ENCODE measurements at places on chromosomes 3 and 15.

GRCh38 chr3:30006111-30006510, 600.3 kb upstream of the TGFBR2 start:
- DNase-seq, result no peak

DNA sequence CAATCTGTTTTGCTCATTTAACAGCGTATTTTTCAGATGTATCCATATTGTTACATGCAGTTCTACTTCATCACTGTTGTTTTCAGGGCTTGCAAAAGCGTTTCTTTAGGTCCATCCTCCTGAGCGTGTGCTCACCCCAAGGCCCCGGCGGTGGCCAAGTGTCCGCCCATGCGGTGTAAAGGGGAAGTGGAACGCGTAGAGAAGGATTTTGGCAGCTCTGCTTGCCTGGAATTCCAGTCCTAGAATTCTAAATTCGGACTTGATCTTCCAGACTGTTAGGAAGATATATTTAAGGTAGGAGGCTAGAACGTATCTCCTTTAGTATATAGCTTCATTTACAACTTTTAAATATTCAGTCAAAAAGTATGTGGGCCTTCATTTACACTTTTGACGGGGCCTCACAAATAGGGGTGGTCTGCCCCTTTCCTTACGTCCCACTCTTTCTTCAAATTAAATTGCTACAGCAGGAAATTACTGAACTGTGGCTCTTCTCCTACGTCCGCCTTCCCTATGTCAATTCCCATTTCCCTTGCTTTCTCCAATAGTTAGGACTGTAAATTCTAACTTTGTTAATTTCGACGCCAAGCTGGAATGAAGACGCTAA, 609 bp upstream of the TBC1D23 start:
- no peak for DNase-seq

GRCh38 chr3:10432931-10433330, 72.5 kb downstream of the ATP2B2 start:
- no peak for DNase-seq

DNA sequence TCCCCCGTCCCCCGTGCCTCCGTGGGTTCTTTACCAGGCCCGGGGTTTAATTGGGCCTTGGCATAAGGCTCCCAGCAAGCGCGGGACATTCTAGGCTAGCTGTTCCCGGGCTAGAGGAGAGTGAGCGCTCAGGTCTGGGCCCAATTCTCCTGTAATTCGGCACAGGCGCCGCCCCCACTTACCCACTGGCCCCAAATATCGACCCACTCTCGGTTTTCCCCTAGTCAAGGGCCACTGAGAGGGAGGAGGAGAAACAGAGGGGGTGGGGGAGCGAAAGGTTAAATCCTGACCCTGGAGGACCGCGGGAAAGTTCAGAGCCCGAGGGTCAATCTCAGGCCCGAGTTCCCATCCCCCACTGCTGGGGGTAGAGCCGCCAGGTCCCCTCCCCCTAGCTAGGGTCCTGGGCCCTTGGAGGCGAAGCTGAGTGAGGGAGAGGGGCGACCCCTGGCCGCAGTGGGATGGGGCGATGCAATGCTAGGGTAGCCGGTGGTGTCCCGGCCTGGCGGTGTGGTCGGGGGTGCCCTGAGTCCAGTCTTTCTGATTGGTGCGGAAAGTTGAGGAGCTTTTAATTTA, 8.5 kb upstream of the ONECUT1 start:
- no peak for DNase-seq

- no peak for DNase-seq
Observed at GRCh38 chr3:64554096-64554920, 133.5 kb downstream of the ADAMTS9 start.

DNA sequence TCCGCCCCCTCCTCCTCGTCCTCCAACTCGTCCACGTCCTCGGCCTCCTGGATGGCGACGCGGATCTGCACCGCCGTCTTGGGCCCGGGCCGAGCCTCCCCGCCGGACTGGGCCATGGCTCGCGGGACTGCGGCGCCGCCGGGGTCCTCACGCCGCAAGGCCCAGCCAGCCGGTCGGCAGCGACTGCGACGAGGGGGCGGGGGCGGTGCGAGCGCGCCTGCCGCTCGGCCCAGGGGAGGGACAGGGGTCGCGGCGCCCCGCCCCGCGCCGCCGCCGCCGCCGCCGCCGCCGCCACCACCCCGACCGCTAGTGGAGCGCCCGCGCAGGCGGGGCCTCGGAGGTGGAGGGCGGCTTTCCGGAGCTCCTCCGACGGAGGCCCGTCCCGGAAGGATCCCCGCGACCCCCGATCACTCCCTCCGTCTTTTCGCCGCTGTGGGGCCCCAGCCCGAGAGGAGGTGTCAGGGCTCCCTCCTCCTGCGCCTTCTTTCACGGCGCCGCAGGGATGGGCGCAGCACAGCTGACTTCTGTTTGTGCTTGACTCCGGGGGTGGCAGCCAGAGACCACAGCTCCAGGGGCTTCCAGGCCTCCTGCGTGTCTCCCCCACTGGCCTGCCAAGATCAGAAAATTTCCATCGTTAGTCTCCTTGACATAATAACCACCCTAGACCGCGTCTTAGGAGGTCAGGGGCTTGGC, at the start of gene LARP6:
Gene LARP6 (minus strand): TSS at position 185 of the 693 bp plus-strand sequence. CDS start 69 bp downstream, at position 116.
- DNase-seq, result peak; percentile 17

GRCh38 chr3:1962396-1963088, 136.1 kb upstream of the CNTN4 start:
- DNase-seq, result no peak

- no peak for DNase-seq
Observed at GRCh38 chr15:78790027-78790426, 21.2 kb downstream of the ADAMTS7 start.

DNA sequence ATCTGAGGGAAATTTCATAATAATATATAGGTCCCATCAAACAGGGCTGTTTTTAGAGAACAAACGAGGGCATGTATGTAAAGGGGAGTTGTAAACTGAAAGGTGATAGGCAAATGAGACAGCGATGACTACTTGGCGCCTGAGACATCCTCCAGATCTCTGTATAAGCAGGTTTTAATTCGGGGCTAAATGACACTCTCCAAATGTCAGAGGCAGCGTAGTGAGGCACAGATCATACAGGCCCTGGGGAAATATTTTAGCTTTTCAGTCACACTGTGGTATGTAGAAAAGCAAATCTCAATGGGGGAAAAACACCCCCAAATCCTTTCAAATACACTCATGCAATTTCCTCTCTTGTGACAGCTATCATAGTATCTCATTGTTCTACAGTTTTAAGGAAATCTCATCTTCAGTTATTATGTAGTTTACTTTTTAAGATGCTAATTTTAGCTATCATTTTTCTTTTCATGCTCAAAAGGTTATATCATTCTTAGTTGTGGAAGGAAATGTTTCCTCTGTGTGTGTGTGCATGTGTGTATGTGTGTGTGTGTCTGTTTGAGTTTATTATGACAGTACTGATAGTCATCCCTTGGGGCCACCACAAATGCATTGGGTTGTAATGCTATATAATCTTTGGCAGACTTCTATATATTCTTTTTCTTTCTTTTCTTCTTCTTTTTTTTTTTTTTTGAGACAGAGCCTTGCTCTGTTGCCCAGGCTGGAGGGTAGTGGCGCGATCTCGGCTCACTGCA, 1.1 kb downstream of the TPRG1 start:
- DNase-seq, result no peak

DNA sequence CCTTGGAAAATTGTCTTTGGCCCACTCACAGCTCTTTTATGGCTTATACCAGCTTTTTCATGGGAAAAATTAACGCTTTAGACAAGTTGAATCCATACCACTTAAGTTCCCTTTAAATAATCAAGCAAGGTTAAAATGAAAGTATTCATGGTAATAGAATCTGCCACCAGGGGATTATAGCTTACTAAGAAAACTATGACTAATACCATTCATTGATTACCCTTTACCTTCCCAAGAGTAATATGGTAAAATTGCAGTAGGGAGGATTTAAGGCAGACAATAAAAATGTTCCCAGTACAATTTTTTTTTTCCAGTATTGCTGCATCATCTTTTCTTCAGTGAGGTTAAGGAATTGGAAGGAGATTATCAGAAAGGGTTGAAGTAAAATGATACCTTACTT, 641.1 kb upstream of the NAALADL2 start:
- no peak for DNase-seq

DNA sequence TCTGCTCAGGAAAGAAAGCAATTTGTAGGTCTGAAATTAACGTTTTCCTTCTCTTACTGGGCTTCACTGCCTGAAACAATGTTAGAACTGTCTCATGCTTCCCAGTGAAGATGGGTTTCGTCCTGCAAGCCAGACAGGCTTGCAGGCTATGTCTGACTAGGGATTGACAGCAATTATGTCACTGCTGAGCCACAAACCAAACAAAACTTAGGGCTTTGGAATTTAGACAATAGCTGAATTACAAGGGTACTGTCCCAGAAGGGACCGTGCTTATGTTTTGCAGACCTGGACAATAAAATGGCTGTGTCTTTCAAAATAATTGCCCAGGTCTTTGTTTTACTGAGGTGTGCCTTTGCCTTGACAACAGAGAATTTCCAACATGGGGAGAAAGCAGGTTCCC, 46.3 kb upstream of the CCDC80 start:
- DNase-seq, result no peak

DNA sequence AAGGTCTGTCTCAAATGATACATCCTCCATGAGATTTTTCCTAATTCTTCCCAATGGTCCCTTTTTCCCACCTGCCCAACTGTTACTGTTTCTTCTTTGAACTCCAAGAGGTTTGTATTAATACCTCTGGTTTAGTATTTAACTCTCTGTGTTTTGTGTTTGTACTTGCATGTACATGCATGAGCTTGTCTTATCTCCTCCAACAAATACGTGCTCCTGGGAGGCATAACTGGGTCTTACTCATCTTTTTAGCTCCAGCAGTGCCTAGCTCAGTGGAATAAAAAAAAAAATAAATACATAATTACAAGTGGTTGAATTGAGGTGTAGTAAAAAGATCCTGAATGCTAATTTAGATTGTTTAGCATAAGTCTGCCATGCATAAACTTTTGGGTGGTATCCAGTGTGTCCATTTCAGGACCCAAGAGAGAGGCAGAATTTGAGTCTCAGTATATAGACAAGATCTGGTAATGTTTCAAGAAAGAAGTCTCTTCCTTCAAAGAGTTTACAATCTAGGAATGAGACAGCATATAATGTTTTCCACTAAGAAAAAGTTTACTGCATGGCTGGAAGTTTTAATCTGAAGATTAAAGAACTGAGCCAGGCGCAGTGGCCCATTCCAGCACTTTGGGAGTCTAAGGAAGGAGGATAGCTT, 1.7 kb upstream of the LYSMD2 start:
- DNase-seq, result no peak

GRCh38 chr3:29922992-29923746, 642.3 kb downstream of the RBMS3 start:
- no peak for DNase-seq

DNA sequence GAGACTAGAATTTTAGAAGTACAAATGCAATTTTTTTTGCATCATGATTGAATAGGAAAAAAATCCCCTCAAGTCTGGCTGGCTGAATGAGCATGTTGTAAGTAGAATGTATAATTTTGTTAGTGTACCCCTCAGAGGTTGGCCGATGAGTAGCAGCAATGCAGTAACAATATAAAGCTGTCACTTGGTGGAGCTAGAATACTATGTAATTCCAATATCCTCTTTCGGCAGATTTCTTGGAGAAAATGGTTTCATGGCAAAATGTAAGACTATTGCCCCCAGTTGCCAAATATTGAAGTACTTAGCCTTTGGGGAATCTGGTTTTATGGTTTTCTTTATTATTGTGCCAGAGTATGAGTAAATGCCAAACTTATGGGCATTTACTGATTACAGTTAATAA, 39.8 kb upstream of the SGO1 start:
- no peak for DNase-seq

DNA sequence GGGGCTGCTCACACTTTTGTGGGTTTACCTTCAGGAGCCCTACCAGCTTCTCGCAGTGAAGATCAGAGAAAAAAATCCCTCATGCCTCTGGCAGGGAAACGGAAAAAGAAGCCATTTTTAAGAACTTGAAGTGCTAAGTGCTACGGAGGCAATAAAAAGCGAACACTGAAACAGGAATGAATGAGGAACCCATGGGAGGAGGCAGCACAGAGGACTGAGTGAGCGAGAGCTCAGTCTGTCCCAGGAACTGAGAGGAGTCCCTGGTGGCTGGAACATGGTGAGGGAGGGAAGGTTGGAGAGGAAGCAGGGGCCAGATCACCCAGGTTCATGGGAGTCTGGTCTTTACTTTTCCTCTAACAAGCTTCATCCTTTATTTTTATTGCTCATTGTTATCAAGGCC, 228.1 kb upstream of the PROK2 start:
- DNase-seq, result no peak

- peak; percentile 26 for DNase-seq
Observed at GRCh38 chr15:41494922-41495735, 1.5 kb downstream of the ITPKA start.
